ENCODE measurements at places on chromosomes 1 and 21.

DNA sequence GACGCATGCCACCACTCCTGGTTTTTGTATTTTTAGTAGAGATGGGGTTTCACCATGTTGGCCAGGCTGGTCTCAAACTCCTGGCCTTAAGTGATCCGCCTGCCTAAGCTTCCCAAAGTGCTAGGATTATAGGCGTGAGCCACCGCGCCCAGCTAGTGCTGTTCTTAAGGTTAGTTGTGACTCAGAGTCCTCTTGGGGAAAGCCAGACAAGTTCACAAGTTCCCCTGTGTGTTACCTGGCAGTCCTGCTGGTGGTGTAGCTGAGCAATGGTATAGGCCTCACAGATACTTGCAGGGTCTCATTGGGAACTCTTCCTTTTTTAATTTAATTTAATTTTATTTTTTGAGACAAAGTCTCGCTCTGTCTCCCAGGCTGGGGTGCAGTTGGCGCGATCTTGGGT is 10.6 kb downstream of the CFAP126 start:
- DNase-seq: no peak

GRCh38 chr1:67214420-67215174 is 48.3 kb downstream of the IL23R start:
- DNase-seq: peak; percentile 68

- no peak for DNase-seq
Measured at GRCh38 chr1:92749024-92749634, 35.8 kb downstream of the EVI5 start.

DNA sequence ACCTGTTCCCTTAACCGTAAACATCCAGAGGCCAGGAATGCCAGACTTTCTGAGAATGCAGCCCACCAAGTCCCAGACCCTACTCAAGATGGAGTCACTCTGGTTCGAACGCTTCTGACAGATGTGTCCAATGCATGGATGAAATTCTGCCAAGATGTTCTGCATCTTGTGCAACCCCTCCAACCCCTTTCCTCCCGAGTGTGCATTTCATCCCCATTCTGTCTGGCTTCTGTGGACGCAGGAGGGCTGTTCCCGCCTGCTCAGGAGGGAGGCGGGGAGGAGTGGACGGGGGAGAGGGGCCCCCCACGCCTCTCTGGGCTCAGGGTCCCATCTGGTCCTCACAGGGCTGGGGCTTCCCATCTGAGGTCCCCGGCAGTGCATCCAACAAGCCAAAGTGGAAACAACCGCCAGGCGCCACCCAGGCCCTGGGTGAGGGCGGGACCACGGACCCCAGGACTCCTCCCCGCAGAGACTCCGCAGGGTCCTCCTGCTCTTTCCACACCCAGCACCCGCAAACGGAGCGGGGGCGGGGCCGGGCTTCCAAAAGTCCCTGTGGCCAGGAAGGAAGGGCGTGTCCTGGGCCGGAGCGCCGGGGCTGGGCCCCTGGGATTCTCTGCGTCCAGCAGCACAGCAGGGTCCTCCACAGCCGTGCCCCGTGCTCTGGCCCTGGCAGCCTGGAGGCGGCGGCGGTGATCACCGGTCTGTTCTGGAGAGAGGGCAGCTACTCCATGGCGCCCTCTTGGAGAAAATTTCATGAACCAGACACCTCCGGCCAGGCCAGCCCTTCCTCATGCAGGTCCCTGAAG is 27.8 kb upstream of the SUMO3 start:
- no peak for DNase-seq

GRCh38 chr1:184020855-184021254 is 16.7 kb downstream of the COLGALT2 start:
- DNase-seq: no peak

DNA sequence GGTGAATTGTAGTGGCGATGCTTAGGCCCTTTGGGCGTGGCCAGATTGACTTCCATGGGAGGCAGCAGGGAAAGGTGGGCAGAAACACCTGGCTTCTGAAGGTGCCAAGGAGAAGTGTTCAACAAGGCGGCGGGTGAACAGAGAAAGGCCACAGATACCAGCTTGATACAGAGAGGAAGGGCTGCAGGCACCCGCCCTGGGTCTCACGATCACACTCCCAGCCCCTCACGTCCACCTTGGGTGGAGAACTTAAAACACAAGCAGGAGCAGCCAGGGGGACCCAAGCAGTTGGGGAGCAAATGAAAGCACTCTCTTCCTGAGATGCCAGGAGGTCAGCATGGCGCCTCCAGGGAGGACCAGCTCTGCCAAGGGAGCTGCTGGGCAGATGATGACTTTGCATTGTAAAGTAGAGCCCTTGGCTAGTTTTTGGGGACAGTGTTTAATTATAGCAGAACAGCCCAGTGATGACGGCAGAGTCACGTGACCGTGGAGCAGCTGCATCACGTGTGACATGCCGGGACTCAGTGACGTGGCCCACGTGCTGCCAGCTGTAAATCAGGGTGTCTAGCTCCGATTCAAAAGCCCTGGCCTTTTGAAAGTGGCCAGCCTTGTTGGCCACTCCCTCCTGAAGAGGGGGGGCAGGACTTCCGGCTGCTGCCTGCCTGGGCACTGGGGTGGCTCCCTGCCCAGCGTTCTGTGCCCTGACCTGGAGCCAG is 19.0 kb downstream of the SLC37A1 start:
- DNase-seq: no peak

- no peak for DNase-seq
Measured at GRCh38 chr1:215476541-215476940, 90.6 kb upstream of the KCTD3 start.

GRCh38 chr1:31058012-31058411 is 7.5 kb downstream of the PUM1 start:
- DNase-seq: no peak

GRCh38 chr1:1085171-1085841 is 11.2 kb upstream of the RNF223 start:
- no peak for DNase-seq

- no peak for DNase-seq
Measured at GRCh38 chr1:226677027-226678020, 61.8 kb downstream of the ITPKB start.

GRCh38 chr21:36909901-36910561 is 56.4 kb downstream of the HLCS start:
- DNase-seq: no peak

- no peak for DNase-seq
Measured at GRCh38 chr1:59360170-59360569, 63.3 kb downstream of the FGGY start.

DNA sequence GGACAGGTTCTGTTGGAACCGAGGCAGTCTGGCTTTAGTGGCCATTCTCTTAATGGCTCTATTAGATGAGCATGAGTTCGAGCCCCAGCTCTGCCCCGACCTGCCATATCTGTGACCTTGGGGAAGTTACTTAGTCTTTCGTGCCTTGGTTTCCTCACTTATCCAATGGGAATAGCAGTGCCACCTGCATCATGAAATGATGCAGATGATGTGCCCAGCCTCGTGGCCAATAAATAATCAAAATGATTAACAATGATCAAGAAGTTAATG is 30.6 kb downstream of the CAMK1G start:
- no peak for DNase-seq

GRCh38 chr1:193156822-193157142 is 29.6 kb downstream of the B3GALT2 start:
- DNase-seq: no peak

DNA sequence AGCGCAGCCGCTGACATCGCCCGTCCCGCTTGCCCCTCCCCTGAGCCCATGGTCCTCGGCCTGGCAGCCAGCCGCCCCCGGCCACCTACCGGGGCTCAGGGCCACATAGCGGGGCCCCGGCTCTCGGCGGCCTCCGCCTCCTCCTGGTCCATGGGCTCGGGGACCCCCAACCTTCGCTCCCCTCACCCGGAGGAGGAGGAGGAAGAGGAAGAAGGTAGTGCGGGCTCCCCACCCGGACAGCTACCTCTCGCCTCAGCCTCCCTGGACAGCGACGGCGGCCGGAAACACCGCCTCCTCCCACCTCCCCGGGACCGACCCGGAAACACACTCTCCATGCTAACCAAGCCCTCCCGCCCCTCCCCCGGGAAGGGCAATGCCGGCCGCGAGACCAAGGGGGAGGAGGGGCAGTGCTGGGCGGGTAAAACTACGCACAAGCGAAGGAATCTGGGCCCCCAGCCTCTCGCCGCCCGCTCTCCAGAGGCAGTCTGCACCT is at the start of gene KIAA0319L:
TSS of gene KIAA0319L (minus strand) at position 286 of the 493 bp plus-strand sequence. CDS start 2,912 bp downstream, outside the sequence.
- no peak for DNase-seq

GRCh38 chr1:159222075-159222865 is 17.6 kb downstream of the ACKR1 start:
- DNase-seq: no peak

DNA sequence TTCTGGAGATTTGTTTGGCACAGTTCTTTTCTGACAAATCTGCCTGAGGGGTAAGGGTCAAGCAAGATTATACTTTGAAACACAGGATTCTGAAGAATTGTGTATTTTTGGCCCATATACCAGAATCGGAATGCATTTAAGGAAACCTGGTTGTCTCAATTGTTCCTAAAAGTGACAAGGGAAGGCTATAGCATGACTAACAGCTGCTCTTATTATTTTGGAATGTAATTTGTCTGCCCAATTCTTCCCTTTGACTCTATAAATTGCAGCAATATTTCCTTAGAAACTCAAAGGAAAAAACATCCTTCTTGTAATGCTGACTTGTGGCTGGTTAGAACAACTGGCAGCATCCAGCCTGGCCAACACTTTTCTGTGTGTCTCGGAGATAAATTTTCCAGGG is 15.8 kb upstream of the VCAM1 start:
- no peak for DNase-seq

GRCh38 chr1:172224871-172225270 is 195.6 kb upstream of the C1orf105 start:
- DNase-seq: no peak

- DNase-seq: no peak
Measured at GRCh38 chr21:16422702-16423101, 692.9 kb downstream of the USP25 start.

DNA sequence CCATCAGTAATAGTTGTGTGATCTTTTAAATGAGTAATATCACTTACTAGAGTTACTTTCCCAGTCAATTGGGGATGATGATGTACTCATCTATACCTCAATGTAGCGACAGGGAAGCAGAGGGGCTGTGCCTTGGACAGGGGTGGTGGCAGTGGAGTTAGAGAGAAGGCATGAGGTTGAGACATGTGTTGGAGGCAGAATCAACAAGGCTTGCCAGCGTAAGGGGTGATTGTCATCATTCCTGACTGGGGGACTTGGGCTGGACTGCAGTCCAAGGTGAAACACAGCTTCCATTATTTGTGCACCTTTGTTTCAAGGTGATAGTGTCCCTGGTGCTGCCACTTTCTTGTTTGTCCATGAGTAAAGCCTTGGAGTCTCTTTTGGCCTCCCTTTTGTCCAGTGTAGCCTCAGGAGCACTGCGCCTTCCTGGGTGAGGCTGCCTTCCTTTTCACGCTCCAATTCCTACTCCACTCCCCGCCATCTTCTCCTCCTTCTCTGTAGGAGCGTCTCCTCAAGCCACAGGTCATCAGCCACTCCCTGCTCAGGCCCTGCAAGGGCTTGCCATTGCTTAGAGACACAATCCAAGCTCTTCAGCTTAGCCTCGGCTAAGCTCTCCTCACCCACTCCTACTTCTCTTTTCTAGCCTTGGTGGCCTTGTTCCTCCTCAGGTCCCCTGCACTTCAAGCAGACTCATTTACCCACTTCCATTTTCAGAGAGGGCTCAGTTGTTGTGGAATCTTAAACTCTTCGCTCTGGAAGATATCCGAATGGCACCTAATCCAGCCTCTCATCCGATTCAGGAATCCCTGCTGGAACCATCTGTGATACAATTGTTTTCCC is 77.6 kb upstream of the CD34 start:
- DNase-seq: no peak

DNA sequence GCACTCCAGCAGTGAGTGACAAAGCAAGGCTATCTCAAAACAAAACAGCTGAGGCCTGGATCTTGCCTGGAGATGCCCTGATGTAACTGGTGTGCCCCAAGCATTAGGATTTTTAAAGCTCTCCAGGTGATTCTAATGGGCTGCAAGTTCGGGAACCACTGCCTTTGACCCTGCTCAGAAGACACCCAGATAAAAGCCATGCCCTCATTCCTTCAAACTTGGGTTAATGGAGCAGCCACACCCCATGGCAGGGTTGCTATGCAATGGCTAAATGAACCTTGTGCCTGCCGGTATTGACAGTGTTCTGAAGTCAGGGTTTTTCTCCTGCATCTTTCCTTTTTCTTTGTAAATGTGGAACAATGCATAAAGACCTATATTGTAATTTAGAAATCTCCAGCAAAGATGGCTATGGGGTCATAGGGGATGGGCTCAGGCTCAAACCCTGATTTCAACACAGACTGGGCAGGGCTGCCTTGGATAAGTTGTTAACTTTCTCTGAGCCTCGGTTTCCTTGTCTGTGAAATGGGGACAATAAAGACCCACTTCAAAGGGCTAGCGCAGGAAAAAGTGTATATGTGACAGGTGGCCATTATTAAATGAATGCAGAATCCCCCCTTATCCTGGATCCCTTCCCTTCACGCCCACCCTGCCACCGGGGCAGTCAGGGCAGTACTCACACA is 453 bp downstream of the TFF3 start:
- DNase-seq: no peak

DNA sequence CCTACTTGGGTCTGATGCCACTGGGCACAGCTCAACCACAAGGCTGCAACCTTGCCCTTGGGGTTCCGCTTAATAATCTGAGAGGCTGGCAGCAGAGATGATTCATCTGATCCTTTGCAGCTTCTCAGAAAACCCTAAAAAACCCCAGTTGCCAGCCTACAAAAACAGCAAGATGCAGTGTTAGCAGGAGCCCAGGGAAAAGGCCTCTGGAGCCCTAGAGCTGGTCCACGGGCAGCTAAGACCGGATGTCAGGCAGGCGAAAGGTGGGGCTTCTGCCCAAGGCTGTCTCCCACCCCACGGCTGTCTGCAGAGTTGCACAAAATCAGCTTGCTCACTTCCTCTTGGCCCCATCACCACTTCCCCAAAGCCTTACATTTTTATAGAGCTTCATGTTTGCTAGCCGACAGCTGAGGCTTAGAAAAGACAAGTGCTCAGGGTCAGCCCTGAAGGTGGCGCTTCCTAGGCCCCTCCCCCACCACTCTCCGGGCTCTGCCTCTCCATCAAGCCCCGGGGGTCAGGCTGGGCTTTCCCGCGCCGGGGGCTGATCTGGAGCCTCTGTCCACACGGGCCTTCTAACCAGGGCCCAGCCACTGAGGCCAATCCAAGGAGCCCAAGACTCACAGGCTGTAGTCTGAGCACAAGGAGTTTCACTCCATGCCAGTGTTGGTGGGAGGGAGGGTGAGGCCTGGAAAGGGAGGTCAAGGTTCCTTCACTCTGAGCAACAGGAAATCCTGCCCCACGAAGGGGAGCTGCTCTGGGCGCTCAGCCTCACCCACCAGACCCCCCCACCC is 4.2 kb upstream of the ADORA3 start:
- DNase-seq: peak; percentile 82

- DNase-seq: no peak
Measured at GRCh38 chr1:96565546-96565945, 156.0 kb upstream of the PTBP2 start.
